ENCODE measurements at places on chromosomes 2 and 18.

GRCh38 chr2:185393091-185393490, 345.5 kb upstream of the FSIP2 start:
- no peak for DNase-seq

DNA sequence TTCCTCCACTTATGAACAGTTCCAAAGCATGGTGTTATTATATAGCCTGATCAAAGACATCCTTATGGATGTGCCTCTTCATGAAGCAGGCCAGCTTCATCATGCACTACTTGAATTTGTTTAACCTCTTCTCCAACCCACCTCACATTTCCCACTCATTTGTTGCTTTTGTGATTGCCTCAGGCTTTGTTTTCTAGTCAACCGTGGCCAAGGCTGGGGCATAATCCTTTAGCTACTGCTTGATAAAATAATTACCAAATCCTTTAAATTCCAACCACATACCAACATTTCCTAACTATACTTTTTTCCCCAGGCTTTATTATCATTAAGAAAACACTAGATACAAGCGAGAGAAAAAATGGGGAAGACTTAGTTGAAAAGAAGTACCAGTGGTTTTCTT, 39.6 kb upstream of the SCN1A start:
- DNase-seq, result no peak

- DNase-seq, result no peak
Measured at GRCh38 chr2:206859330-206859739, 80.0 kb upstream of the CPO start.

DNA sequence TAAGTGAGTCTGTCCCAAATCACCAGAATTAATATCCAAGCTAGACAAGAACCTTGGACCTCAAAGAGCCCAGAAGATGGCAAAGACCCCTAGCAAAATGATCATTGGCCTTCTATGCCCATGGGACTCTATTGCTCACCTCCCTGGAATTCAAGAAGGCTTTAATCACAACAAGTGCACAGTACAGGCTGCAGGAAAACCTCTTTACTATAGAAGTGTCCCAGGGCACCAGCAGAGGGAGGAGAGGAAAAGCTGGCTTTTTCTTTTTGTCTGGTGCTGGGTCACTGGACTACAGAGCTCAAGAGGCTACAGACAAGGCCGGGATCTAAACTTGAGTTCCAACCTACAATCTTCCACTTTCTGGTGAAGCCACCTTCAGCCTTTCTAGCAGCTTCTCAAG, 88.3 kb upstream of the PPP1CB start:
- DNase-seq, result no peak

GRCh38 chr2:156517419-156517818, 81.2 kb downstream of the GPD2 start:
- DNase-seq, result no peak

- DNase-seq, result no peak
Measured at GRCh38 chr18:9648431-9649163, 34.2 kb upstream of the PPP4R1 start.

- DNase-seq, result no peak
Measured at GRCh38 chr2:164151522-164151921, 415.7 kb upstream of the FIGN start.

GRCh38 chr2:193963472-193964119, 1693.4 kb upstream of the SLC39A10 start:
- no peak for DNase-seq

DNA sequence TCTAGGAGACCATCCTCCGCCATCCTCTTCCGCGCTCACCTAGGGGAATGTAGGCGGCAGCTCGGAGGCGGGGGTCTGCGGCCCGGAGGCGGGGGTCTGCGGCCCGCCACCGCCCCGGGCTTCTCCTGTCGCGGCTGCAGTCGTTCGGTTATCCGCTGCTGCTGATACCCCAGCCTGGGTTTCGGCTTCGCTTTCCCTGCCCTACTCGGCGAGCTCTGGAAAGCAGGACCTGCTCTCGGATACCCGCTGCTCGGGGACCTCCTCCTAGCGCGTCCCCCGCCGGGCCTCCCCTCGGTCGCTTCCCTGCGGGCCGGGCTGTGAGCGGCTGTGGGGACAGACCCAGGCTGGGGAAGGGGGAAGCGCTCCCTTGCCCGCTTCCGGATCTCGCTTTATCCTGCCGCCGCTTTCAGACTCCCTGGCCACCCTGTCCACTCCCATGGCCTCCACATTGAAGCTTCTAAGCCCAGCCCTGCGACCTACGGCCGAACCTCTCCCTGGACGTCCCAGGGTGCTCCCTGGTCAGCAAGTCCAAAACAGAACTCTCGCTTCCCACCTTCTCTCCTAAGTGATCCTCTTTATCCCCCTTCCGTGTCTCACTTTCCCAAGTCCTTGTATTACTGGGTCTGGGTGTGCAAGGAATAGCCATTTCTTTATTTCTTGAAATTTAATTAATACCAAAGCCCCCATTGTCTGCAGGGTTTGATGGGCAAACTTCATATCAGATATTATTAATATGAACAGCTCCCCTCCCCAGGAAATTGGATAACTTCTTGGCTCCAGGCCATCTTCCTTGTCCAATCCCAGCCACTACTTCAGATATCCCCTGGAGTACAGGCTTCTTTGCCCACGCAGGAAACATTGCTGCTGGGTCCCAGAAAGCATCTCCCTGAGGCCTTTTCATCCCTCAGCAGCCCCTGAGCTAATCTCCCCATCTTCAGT, 769 bp downstream of the FKBP1B start:
- DNase-seq, result no peak

GRCh38 chr2:64625299-64626145, 28.2 kb downstream of the SERTAD2 start:
- no peak for DNase-seq

GRCh38 chr18:23972453-23972852, 42.1 kb upstream of the TTC39C start:
- DNase-seq, result no peak

GRCh38 chr2:47402555-47402804, 476 bp upstream of the MSH2 start:
- DNase-seq, result no peak

GRCh38 chr2:208090420-208090819, 33.9 kb downstream of the CRYGD start:
- DNase-seq, result no peak

- no peak for DNase-seq
Measured at GRCh38 chr18:10376731-10377130, 77.7 kb upstream of the APCDD1 start.

DNA sequence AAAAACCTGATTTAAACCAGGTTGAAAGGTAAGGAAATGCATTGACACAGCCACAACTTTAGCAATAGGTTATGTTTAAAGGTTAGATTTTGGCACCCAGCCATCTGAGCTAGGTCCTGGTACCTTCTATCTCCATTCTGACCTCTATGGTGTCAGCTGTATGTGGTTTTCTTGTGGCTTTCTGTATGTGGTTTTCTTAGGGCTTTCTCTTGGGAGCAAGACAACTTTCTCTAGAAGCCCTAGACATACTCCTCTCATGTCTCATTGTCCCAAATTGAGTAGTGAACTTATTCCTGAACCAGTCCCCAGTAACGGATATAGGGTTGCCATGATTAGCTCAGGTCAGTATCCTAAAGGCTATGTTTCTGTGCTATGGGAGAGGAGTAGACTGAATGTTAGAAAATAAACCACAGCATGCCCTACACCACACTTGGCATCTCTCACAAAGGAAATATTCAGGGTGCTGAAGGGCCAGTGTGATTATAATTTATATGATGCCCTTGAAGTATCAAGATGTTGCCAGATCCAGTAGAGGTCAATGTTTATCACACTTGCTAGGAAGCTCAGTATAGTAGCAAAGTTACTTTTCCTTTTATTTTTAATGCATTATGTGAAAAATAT, 176.1 kb downstream of the CAPN13 start:
- no peak for DNase-seq

- DNase-seq, result no peak
Measured at GRCh38 chr2:234500394-234501006, 3.6 kb upstream of the ARL4C start.

- DNase-seq, result no peak
Measured at GRCh38 chr2:70930371-70931329, 5.0 kb upstream of the ATP6V1B1 start.

DNA sequence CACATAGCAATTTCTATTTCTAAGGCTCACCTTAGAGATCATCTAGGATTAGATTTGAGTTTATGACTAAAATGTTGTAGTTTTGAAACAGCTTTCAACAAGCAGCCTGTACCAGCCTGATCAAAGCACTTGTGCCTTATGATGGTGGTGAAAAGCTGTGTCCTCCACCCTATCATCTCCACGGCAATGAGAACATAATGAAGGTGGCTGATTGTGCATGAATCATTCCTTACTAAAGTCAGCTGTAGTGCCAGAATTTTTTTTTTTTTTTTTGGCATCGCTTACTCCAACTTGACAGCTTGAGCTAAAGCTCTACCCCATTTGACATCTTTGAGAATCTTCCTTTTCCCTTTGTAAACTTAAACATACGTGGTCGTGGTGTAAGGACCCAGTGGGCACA, 86.0 kb downstream of the DCC start:
- DNase-seq, result no peak

DNA sequence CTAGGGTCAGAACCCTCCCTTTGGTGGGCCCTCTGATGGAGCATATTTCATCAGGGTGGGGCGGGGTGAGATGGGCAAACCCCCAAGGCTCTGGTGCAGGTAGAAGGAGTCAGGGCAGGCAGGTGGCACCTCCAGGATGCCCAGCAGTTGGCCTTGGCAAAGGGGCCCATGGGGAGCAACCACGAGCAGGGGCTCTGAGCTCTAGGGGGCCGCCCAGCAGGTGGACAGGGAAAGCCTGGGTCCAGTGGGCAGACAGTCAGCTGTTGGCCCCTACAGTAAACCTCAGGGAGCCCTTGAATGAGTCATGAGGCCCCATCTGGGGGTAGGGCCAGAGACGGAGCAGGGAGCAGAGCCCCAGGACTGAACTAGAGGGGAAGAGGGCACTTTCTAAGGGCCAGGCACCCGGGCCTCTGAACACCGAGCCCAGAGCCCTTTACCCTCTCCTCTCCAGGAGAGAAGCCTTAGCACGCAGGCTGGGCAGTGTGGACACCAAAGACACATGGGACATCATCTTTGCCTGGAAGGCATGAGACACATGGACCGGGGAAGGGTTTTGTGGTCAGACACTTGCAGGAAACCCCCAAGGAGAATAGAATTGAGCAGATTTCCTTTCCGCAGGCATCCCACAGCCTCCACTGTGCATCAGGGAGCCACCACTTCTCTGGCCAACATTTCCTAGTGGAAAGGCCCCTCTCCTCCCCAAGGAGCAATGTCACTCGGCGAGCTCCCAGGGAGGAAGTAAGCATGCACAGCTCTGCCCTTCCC, 257.3 kb downstream of the GLI2 start:
- no peak for DNase-seq

DNA sequence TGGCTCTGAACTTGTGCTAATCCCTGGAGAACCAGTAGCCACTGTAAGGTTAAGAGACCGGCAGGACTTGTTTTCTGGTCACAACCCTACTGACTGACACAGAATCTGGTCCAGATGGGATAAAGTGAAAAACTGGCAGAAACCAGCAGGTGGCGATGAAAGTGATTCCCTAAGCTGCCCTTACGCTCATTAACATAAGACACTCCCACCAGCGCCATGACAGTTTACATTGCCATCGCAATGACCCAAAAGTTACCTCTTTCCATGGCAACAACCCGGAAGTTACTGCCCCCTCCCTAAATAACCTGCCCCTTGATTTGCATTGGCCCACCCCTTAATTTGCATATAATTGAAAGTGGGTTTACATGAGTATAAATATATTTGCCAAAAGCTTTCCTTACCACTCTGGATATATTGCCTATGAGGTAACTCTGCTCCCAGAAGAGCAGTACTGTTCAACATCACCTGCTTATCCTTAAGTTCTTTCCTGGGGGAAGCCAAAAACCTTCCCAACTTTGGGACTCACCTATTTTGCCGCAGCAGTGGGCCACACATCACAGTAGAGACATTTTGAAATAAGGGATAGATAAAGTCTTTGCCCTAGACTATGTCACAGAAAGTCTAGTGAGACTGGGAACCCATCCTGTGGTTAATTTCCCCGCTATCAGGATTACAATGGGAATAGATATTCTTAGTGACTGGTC, 35.8 kb upstream of the AFF3 start:
- DNase-seq, result no peak

- no peak for DNase-seq
Measured at GRCh38 chr2:23803264-23803964, 123.5 kb downstream of the ATAD2B start.

DNA sequence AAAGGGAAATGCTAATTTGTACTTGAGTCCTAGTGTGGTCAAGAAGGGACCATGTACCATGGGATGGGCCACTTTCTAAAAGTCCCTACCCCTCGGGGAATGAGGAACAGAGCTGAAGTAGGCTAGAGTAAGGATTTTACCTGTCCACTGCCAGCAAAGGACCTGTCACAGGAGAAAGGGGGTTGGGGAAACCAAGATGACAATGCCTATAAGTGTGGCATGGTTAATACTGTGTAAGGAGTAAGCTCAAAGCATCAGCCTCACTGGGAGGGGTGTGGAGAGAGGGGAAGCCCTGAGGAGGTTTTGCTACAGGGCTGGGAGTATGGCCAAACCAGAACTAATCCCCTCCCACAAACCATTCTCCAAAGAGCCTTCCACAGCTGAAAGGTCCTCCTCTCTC, 15.8 kb downstream of the GKN2 start:
- no peak for DNase-seq

- DNase-seq, result no peak
Measured at GRCh38 chr2:178530625-178531142, 50.4 kb downstream of the PLEKHA3 start.

- DNase-seq, result no peak
Measured at GRCh38 chr2:139099721-139100120, 319.5 kb upstream of the NXPH2 start.

- no peak for DNase-seq
Measured at GRCh38 chr2:12684471-12684936, 32.2 kb upstream of the TRIB2 start.

GRCh38 chr2:55805686-55806085, 112.0 kb upstream of the PNPT1 start:
- no peak for DNase-seq

- no peak for DNase-seq
Measured at GRCh38 chr2:168565112-168565511, 109.0 kb downstream of the CERS6 start.

GRCh38 chr2:23283653-23284052, 101.3 kb upstream of the KLHL29 start:
- no peak for DNase-seq

GRCh38 chr2:148954536-148954935, 79.5 kb downstream of the KIF5C start:
- DNase-seq, result no peak

DNA sequence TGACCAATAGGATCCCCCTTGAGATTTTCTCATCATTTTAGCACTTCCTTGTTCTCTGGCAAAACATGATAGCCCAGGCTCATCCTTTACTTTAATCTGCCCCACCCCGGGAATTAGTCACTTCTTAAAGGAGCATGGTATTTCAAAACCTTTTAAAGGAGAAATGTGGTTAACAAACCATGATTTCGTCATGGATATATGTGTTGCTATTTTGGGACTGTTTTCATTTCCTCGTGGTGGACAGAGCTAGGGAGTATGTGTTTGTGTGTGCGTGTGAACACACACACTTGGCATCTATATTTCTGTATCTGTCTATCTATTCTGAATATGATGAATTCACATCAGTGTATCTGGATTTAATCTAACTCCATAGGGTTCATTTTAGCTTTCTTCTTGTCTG, 128.1 kb downstream of the BIRC6 start:
- DNase-seq, result no peak

- DNase-seq, result no peak
Measured at GRCh38 chr18:60383893-60384292, 11.3 kb upstream of the MC4R start.

All from stimulated activated CD4-positive, alpha-beta T cell treated with anti-CD3 and anti-CD28 coated beads, Interleukin-1b, Interleukin-23, amount 100 ng/mL, for 1 hour (primary cell).